ENCODE measurements at places on chromosomes 1 and 21. TPM values are rescaled to one million over a fixed set of nuclear protein-coding genes. Genes with fewer than 3 reads are reported as not detected.

Gene LGALS8
- 18.8 TPM for polyA plus RNA-seq

Gene LCE1E
- not detected for polyA plus RNA-seq

GRCh38 chr1:93288558-93288957, 57.1 kb upstream of the DR1 start:
- H3K36me3 ChIP-seq: no peaks in the 10 kb centered on the region
- H3K4me1 ChIP-seq: no peaks in the 10 kb centered on the region
- H3K27ac ChIP-seq: no peak overlapping the region
- no peaks in the 10 kb centered on the region for H3K27me3 ChIP-seq

- no peaks in the 10 kb centered on the region for H3K4me1 ChIP-seq
- no peak overlapping the region for H3K27ac ChIP-seq
- DNase-seq: no peak
- H3K36me3 ChIP-seq: no peaks in the 10 kb centered on the region
- no peak overlapping the region for H3K4me3 ChIP-seq
Measured at GRCh38 chr1:99957818-99958217, 12.0 kb upstream of the SLC35A3 start.

- DNase-seq: peak; percentile 73
- H3K36me3 ChIP-seq: no peaks in the 10 kb centered on the region
- H3K4me1 ChIP-seq: no peaks in the 10 kb centered on the region
- no peaks in the 10 kb centered on the region for H3K27me3 ChIP-seq
- H3K4me3 ChIP-seq: no peak overlapping the region
Measured at GRCh38 chr1:33295450-33296081, 25.3 kb downstream of the A3GALT2 start.

- no peak overlapping the region for H3K27ac ChIP-seq
- no peaks in the 10 kb centered on the region for H3K27me3 ChIP-seq
- no peaks in the 10 kb centered on the region for H3K4me1 ChIP-seq
- H3K36me3 ChIP-seq: no peaks in the 10 kb centered on the region
Measured at GRCh38 chr1:29592731-29593130, 356.4 kb downstream of the PTPRU start.

- H3K4me1 ChIP-seq: no peaks in the 10 kb centered on the region
- no peaks in the 10 kb centered on the region for H3K27me3 ChIP-seq
- H3K27ac ChIP-seq: peak overlapping the region; percentile 22
- H3K4me3 ChIP-seq: no peak overlapping the region
- no peaks in the 10 kb centered on the region for H3K36me3 ChIP-seq
- DNase-seq: peak; percentile 15
Measured at GRCh38 chr1:171654942-171655745, 2.7 kb upstream of the MYOC start.

DNA sequence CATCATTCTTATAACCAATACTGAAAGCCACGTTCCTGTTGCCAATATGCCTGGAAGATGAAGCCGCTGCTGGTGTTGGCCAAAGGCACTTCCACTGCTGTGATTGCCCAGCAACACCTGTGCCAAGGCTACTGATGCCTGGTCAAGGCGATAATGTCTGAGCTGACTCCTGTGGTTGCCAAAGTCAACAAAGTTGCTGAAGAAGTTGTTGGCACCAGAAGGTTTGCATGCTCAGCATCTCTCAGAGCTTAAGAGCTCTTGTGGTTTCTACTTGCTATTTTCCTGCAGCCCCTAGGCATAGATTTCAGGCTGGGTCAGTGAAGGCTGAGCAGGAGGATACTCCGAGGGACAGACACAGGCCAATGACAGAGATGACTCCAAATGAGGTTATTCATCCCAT, 63.4 kb upstream of the RAB3GAP2 start:
- H3K4me1 ChIP-seq: no peaks in the 10 kb centered on the region
- peak; percentile 82 for DNase-seq
- H3K36me3 ChIP-seq: no peaks in the 10 kb centered on the region
- no peak overlapping the region for H3K4me3 ChIP-seq
- no peaks in the 10 kb centered on the region for H3K27me3 ChIP-seq

DNA sequence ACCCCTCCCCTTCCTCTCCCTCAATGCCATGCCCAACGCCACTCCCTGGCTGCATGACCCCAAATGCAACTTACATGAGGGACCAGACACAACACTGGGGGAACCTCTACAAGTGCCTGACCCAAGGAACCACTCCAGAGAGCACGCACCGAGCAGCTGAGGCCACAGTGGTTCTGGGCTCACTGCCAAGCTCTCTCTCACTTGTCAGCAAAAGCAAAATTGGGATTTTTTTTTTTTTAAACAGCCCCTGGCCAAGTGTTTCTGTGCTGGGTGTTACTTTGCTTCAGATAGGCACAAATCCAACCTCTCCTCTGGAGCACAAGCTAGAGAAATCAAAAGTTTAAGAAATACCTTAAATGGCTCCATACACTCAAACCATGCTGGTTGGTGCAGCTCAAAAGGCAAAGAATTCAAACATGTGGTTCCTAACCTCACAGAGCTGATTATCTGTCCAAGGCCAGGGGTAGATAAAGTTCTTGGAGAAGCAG, 363.0 kb downstream of the SETD4 start:
- no peak overlapping the region for H3K4me3 ChIP-seq
- no peaks in the 10 kb centered on the region for H3K27me3 ChIP-seq
- peak; percentile 78 for DNase-seq
- H3K27ac ChIP-seq: peak overlapping the region; percentile 55
- H3K4me1 ChIP-seq: peaks cover 25% of the 10 kb centered on the region
